Left ventricle myocardium inferior (tissue), 1 donor: ENCODE measurements at places on chromosomes 3 and 15. TPM values are rescaled to one million over a fixed set of nuclear protein-coding genes. Genes with fewer than 3 reads are reported as not detected.

DNA sequence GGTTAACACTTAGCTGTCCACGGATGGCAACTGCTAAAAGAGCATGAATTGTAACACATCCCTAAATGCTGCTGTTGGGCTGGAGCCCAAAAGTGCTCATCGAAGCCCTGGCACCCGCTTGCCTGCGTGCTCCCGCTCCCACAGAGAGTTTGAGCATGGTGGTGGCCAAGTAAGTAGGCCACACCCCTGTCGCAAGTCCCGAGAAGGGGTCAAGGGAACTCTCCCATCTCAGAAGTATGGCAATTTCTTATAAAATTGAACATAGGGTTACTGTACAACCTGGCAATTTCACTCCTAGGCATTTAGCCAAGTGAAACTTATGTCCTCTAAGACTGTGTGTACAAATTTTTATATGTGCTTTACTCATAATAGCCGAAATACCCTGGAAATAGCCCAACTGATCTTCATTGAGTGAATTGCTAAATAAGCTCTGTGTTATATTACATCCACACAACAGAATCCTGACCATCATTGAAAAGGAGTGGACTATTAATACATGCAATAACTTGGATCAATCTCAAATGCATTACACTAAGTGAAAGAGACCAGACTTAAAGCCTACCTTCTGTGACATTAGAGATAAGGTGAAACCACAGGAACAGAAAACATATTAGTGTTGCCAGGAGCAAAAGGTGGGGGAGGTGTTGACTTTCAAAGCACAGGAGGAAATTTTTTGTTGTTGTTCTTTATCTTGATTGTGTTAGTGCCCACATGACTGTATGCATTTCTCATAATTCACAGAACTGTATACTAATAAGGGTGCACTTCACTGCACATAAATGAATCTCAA, 1.5 kb upstream of the GCSAM start:
- no peak for DNase-seq

- DNase-seq, result peak; percentile 46
These were observed 16.2 kb upstream of the VILL start for GRCh38 chr3:37974121-37975083.

Gene SH2D7
- not detected for total RNA-seq

Gene STARD5
- total RNA-seq, result 2.5 TPM

Gene PLA1A
- total RNA-seq, result 2.8 TPM

GRCh38 chr3:184485241-184485640, 76.3 kb upstream of the EPHB3 start:
- no peak for DNase-seq

- DNase-seq, result no peak
These were observed 63.9 kb downstream of the IMPG2 start for GRCh38 chr3:101256511-101256910.

Gene SKOR1
- 0.22 TPM for total RNA-seq

Gene TMEM108
- 2.4 TPM for total RNA-seq

DNA sequence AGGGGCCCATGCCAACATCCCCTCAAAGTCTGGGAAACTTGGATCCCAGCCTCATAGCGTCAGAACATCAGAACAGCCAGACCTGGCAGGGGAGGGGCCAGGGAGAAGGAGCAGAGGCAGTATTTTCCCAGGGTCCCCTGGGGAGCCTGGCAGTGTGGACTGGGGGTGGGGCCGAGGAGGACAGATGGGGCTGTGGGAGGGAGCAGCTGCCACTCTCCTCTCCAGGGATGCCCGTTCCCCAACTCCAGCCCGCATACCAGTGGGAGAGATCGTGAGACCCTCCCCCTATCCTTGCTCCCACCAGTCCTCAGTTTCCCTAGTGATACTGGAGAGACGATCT, 6.5 kb upstream of the DNAJB8 start:
- no peak for DNase-seq
